Aorta (tissue), 5 donors: ENCODE measurements at places on chromosomes 1 and 21. TPM values are rescaled to one million over a fixed set of nuclear protein-coding genes. Genes with fewer than 3 reads are reported as not detected.

- H3K4me3 ChIP-seq: no peak overlapping the region
- DNase-seq: no peak
- no peaks in the 10 kb centered on the region for H3K27me3 ChIP-seq
- H3K4me1 ChIP-seq: no peaks in the 10 kb centered on the region
- no peaks in the 10 kb centered on the region for H3K36me3 ChIP-seq
Observed at GRCh38 chr1:72896256-72896655, 613.9 kb upstream of the NEGR1 start.

DNA sequence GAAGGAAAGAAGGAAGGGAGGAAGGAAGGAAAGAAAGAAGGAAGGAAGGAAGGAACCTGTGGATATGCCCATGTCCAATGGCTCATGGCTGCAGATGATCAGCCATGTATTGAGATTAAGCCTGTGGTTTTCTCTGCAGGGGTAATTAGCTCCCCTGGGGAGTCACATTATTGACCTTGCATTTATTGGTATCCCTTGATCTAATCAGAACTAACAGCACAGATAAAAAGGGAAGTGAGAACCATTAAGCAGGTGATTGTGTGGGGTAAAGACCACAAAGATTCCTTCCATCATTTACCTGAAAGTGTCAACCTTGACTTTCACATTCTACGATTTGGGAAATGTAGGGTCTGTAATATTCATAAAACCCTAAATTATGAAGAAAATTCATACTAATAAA lies 390.7 kb downstream of the BRINP2 start:
- H3K4me1 ChIP-seq: no peaks in the 10 kb centered on the region
- H3K27ac ChIP-seq: no peak overlapping the region
- peaks cover 3% of the 10 kb centered on the region for H3K27me3 ChIP-seq
- no peak overlapping the region for H3K4me3 ChIP-seq
- DNase-seq: no peak

DNA sequence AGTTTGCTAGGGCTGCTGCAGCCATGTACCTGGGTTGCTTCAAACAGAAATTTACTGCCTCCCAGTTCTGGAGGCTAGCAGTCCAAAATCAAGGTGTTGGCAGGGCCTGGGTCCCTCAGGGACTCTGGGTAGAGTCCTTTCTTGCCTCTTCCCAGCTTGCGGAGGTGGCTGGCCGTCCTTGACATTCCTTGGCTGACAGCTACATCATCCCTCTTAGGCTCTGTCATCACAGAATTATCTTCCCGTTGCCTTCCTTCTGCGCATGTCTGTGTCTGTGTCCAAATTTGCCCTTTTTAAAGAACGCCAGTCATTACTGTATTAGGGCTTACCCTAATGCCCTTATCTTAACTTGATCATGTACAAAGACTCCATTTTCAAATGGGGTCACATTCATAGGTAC lies 37.6 kb upstream of the PGBD5 start:
- no peaks in the 10 kb centered on the region for H3K36me3 ChIP-seq
- H3K4me3 ChIP-seq: no peak overlapping the region
- no peak overlapping the region for H3K27ac ChIP-seq
- DNase-seq: no peak
- no peaks in the 10 kb centered on the region for H3K27me3 ChIP-seq
- no peaks in the 10 kb centered on the region for H3K4me1 ChIP-seq

PRR9 gene
- not detected for total RNA-seq

MRPL20 gene
- total RNA-seq: 70.2 TPM

GRCh38 chr21:42343963-42344510 lies 6.8 kb downstream of the TFF2 start:
- no peak overlapping the region for H3K27ac ChIP-seq
- no peaks in the 10 kb centered on the region for H3K36me3 ChIP-seq
- no peak overlapping the region for H3K4me3 ChIP-seq
- no peaks in the 10 kb centered on the region for H3K27me3 ChIP-seq
- no peaks in the 10 kb centered on the region for H3K4me1 ChIP-seq

SYT2 gene
- 0.03 TPM for total RNA-seq

- no peak overlapping the region for H3K4me3 ChIP-seq
- no peaks in the 10 kb centered on the region for H3K4me1 ChIP-seq
- H3K27me3 ChIP-seq: no peaks in the 10 kb centered on the region
- no peak overlapping the region for H3K27ac ChIP-seq
- DNase-seq: no peak
- no peaks in the 10 kb centered on the region for H3K36me3 ChIP-seq
Observed at GRCh38 chr1:234841281-234841680, 231.3 kb upstream of the IRF2BP2 start.
